ENCODE measurements at places on chromosomes 7 and 10.

GRCh38 chr7:80614851-80615271, 23.6 kb upstream of the CD36 start:
- DNase-seq, result no peak

DNA sequence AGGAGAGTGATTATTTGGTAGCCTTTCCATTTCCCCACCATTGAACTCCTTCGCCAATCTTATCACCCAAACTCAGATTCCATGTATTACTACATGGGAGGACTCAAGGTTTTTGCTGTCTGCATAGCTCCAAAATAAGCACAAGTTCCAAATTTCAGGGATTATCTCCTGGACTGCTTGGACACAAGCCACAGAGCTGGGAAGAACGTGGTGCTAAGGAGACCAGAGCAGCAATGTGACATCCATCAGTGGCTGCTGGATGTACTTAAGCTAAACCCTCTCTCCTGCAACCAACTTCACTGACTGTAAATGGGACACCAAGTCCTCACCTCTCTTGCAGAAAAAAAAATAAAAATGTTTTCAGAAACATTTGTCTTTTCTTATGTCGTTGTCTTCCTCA, 56.3 kb downstream of the NRP1 start:
- DNase-seq, result no peak

GRCh38 chr10:86665218-86665607, 3.1 kb upstream of the LDB3 start:
- DNase-seq, result no peak

- DNase-seq, result no peak
Observed at GRCh38 chr7:27165089-27165995, at the start of gene HOXA9. TSS of gene HOXA9 (minus strand) at chr7:27165537. CDS start at chr7:27165457, 80 bp downstream.

DNA sequence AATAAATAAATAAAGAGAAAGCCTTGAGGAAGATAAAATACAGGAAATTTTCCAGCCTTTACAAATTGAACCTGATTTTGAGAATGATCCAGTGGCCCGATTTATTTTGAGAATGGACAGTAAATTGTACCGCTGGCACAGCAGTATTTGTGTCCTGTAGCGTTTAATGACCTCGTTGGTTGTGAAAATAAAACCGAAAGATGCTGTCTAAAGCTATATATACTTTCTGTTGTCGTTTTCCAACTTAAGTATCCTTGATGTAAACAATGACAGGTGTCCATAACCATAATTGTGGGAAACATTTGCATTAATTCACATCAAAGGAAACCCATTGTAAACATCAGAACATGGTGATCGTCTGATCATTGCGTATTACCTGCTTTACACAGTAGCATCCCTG, 38.8 kb downstream of the TBXAS1 start:
- no peak for DNase-seq

- no peak for DNase-seq
Observed at GRCh38 chr7:117134889-117135552, 181.7 kb downstream of the ST7 start.

DNA sequence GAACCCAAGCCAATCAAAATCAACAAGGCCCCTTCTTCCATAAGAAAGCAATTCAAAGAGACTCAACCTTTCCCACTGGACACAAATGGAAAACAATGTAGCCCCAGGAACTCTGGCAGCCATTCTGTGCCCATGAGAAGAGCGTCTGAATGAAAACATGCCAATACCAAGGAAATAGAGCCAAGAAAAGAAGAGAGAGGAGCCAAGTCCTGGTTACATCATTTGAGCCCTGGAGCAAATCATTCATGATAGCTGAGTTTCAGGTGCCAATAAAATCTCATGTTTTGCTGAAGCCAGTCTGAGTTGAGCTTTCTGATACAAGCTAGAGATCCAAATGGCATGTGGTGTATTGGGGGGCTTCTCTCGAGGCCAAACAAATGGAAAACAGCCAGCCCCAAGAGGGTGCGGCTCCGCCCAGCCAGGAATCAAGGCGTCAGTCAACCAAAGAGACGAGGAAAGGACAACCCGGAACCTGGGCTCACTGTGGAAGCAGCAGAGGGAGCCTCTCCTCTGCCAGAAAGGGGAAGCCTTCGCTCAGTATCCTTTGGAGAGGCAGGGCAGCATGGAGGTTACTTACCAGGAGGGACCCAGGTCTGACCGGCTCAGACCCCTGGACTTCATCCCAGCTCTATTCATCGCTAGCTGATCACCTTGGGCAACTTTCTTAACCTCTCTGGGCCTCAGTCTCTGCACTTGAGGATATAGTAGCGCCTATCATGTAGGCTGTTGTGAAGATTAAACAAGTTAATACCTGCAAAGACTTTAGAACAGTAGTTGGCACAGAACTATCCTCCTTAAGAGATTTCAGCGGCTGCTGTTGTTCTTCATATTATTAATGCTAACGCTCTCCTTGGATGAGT, 61.8 kb downstream of the OAT start:
- no peak for DNase-seq

GRCh38 chr7:57367171-57367570, 82.8 kb upstream of the ZNF716 start:
- no peak for DNase-seq

- DNase-seq, result no peak
Observed at GRCh38 chr10:70928140-70928539, 39.8 kb upstream of the PCBD1 start.

DNA sequence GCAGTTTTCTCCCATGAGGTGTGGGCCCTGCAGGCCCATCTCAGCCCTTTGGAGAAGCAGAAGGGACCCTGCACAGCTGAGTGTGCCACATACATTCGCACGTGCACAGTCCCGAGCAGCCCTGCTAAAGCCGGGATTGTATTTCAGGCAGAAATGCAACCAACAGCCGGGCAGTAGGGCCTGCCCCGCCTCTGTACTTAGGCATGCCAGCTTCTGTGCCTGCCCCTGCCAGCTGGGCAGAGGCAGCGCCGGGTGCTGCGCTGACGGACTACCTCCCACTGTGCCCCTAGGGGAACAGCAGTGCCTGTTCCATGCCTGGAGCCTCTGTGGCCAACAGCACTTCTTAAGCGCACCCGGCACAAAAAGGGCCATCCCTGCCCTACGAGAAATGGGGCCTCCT, 170.3 kb downstream of the NEURL1 start:
- peak; percentile 69 for DNase-seq

- no peak for DNase-seq
Observed at GRCh38 chr7:141323826-141324225, 227.4 kb upstream of the AGK start.

GRCh38 chr7:80869821-80870751, 48.8 kb downstream of the SEMA3C start:
- no peak for DNase-seq

DNA sequence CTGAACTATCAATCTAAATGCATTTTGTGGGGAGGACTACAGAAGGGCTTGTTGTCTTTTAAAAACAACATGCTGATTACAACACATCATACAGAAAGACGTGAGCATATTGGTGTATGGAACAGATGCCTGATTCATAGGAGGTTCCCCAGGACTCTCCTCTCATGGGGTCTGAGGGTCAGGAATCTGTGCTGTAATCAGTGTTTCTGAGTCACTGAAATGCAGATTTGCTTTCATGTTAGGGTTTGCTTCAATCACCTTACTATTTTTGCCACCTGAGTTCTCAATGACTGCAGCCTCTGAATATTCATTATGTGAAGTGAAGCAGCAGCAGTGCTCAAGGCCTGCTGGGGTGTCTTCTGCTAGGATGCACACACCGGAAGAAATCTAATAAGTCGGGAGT, 550 bp upstream of the ANK3 start:
- DNase-seq, result no peak

DNA sequence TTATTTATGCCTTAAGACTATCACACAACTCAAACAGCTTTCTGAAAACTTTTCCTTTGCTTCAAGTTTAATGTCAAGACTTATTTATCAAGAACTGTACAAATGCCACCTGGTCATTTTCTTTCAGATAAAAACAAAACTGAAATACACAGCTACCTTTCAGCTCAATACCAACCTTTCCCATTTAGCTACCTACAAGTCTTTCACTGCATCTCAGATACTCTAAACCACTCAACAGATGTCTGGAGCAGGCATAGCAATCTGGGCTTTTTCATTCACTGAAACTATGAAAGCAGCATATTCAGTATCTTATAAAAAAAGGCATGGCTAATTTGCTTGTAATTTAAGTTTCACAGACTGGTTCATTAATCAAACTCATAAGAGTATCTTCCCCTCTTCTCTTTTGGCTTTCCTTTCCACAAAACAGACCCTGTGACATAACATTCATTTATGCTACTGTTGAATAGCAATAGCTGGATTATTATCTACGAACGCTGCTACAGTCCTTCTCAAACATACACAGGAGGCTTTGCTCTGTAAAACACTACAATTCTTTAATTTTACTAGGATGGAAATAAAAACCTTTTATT, 8.2 kb downstream of the TRA2A start:
- DNase-seq, result no peak

DNA sequence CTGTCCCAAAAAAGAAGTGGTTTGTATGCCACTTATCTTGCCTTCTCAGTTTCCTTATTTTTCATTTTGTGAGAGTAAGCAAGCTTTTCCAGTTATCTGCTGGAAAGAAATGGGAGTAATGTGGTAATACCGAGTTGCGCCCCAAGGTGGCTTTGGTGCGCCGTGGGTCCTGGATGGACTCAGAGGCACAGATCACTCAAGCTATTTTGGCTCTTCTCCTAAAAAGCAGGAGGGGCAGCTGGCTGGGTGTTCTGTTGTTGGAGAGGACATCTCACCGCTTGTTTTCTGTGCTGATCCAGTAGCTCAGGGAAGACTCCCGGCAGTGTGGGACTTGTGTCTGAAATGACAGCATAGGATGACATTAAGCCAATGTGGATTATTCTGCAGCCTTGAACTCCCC, 16.4 kb downstream of the PRKRIP1 start:
- DNase-seq, result peak; percentile 69

DNA sequence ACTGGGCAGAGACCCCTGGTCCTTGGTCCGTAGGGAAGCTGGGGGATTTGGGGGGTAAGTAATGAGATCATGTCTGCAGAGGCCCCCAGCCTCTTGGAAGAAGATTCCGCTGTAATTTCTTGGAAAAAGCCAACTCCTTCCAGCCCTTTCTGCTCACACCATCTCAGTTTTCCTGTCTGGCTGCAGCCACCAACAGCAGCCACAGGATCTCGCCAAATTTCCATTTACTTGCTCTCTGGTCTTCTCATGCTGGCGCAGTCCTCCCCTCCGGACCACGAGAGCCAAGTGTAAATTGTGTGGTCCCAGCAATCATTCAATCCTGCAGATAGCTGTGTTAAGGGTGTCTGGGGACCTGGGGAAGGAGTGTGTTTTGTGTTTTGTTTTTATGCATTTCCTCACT, 49.6 kb downstream of the ASB13 start:
- no peak for DNase-seq

GRCh38 chr7:29987083-29987482, 2.5 kb downstream of the SCRN1 start:
- DNase-seq, result no peak

DNA sequence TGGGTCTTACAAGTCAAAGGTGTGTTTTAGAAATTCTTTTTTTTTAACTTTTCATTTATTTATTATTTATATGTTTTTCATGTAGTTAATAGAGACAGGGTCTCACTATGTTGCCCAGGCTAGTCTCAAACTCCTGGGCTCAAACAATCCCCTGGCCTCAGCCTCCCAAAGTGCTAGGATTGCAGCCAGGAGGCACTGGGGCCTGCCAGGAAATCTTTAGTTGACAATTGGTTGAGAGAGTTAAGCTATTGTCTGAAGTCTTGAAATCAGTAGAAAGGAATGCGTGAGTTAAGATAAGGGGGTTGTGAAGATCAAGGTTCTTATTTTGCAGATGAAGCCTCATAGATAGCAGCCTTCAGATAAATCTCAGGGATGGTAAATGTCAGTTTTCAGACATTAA, 245.4 kb upstream of the GALNT17 start:
- no peak for DNase-seq

DNA sequence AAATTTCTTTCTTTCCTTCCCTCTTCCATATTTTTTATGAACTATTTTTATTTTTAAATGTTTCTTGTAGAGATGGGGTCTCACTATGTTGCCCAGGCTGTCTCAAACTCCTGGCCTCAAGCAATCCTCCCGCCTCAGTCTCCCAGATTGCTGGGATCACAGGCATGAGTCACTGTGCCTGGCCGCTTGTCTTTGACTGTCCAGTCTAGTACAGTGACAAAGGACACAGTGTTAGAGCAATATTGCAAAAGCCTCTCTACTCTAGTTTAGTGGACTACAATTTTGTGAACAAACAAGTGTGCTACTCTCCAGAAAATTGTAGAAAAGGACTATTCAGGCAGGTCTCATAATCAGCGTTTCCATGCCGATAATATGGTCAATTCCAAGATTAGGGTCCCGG, 11.0 kb downstream of the CPA4 start:
- DNase-seq, result no peak

- no peak for DNase-seq
Observed at GRCh38 chr7:55181762-55182161, 162.9 kb downstream of the EGFR start.

GRCh38 chr10:113096128-113096996, 146.3 kb downstream of the TCF7L2 start:
- DNase-seq, result no peak

DNA sequence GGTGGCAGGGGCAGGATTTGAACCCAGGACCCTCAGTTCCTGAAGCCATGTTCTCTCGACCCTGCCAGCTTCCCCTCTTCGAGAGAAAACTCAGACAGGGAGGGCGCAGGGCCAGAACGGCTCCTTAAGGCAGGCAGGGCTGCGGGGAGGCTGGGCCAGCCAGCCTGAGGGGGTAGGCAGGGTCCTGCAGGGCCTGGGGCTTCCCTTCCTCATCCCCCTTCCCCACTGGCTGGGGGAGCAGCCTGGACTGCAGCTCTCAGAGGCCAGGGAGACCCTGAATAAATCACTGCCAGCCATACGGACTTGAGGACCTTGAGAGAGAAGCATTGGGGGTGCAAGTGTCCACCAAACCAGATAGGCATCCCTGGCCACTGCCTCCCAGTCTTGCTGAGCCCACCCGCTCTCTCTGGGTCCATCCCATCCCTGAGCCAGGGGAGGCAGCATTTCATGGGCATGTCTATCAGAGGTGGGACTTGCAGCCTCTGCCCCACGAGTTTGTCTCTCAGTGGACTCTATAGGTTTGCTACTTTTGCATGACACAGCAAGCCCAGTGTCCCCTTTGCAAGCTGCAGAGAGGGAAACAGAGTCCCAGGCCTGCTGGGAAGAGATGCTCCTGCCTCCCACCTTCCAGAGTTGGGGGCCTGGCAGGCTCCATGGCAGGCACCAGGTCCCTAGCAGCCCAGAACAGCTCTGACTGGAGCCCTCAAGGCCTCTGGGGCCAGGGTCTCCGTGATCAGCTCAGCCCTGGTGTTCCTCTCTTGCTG, 70.9 kb downstream of the MYL10 start:
- DNase-seq, result no peak

GRCh38 chr7:47451851-47452205, 130.1 kb downstream of the TNS3 start:
- DNase-seq, result no peak

DNA sequence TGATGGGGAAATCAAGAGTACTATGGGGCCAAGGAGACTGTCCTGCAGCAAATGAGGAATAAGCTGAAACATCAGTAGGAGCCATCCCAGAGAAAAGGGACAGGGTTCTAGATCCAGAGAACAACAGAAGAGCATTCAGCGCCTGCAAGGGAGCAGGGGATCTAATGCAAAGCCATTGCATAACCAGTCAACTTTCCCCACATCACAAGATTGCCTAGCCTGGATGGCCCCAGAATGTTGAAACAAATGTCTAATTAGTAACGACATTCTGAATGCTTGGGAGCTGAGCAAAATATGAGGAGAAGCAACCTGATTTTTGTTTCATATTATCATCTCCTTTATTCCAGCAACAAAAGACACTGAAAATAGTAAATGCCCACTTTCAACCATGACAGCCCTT, 2.7 kb upstream of the MPP7 start:
- DNase-seq, result no peak

GRCh38 chr7:96949766-96950165, 55.6 kb upstream of the DLX6 start:
- no peak for DNase-seq
